ENCODE measurements at places on chromosomes 4 and X. TPM values are rescaled to one million over a fixed set of nuclear protein-coding genes. Genes with fewer than 3 reads are reported as not detected.

ARMCX1 gene
- 0.86 TPM for total RNA-seq

VEGFD gene
- total RNA-seq: not detected

WAS gene
- 103 TPM for total RNA-seq

TRIM75 gene
- not detected for total RNA-seq

TEX13B gene
- not detected for total RNA-seq

ZCCHC18 gene
- 11.3 TPM for total RNA-seq

Data from T-cell (primary cell).